ENCODE measurements at places on chromosomes 6 and 20.

DNA sequence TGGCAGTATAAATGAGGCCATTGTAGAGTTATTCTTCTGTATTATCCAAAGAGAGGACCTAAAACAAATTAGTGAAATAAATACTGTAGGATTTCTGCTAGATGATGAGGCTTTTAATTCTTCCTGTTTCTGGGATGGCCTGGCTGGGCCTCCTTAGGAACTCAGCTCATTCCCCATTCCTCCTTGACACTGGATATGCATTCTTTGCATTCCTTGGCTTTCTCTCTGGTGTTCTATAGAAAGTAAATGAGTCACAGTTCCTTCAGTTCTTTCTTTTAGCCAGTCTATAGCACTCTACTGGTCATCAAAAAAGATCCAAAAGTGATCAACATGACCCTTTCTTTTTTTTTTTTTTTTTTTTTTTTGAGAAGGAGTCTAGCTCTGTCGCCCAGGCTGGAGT lies 8.6 kb downstream of the OR10C1 start:
- no peak for DNase-seq

GRCh38 chr20:52953020-52953419 lies 19.1 kb upstream of the TSHZ2 start:
- no peak for DNase-seq

- no peak for DNase-seq
Measured at GRCh38 chr6:35727231-35727934, 9.4 kb upstream of the ARMC12 start.

- no peak for DNase-seq
Measured at GRCh38 chr6:137490961-137491360, 3.2 kb downstream of the OLIG3 start.

DNA sequence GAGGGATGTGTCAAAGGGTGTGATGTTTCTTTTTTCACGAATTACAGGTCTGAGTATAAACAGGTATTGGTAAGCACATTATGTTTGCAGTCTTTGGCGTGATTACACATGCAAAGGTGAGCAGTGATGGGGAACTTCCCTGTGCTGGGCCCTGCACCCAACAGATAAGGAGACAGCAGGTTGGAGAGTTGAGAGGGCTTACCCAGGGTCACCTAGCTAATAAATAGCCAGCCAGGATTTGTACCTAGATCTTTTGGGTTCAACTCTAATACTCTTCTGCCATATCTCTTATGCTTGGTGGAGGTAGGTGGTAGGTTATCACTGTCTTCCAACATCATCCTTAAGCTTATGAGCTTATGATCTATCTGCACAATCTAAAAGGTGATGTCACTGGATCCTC lies 46.5 kb downstream of the AFG1L start:
- DNase-seq: no peak

GRCh38 chr6:95784869-95785268 lies 207.5 kb downstream of the MANEA start:
- no peak for DNase-seq

- DNase-seq: no peak
Measured at GRCh38 chr20:4335722-4336121, 320.4 kb upstream of the RNF24 start.

- DNase-seq: no peak
Measured at GRCh38 chr6:19906171-19906570, 69.0 kb downstream of the ID4 start.

- no peak for DNase-seq
Measured at GRCh38 chr6:143747347-143747842, 69.6 kb downstream of the PHACTR2 start.

DNA sequence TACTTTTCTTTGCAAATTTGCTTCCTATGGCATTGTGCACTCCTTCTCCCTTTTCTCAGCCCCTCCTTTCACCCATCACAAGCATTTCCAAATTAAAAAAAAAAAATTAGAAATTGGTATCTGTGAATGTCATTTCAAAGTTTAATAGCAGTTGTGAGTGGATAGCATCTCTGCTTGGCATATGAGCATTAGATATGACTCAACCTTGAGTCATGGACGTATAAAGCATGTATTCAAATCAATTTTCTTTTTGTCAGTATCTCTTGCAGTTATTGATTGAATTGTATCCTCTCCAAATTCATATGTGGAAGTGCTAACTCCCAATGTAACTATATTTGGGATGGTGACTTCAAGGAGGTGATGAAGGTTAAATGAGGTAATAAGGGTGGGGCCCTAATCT lies 60.1 kb upstream of the MAP3K7 start:
- no peak for DNase-seq

- DNase-seq: no peak
Measured at GRCh38 chr6:155412335-155412734, 43.3 kb downstream of the NOX3 start.

DNA sequence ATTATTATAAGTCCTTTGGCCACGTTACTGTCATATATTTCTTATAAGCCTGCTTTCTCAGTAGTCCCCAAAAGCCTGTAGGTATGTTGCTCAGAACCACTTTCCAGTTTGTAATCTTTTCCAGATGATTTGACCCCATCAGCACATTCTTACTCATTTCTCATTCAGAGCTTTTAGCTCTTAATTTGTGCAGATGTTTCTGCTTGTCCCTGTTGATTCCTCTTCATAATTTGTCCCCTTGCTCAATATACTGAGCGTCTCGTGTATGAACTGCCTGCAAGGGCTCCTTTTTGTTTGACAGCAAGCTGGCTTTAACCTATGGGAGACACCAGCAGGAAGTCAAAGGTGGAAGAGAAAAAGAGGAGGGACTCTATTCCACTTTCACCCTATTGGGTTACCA lies 733.8 kb upstream of the GJE1 start:
- DNase-seq: no peak

DNA sequence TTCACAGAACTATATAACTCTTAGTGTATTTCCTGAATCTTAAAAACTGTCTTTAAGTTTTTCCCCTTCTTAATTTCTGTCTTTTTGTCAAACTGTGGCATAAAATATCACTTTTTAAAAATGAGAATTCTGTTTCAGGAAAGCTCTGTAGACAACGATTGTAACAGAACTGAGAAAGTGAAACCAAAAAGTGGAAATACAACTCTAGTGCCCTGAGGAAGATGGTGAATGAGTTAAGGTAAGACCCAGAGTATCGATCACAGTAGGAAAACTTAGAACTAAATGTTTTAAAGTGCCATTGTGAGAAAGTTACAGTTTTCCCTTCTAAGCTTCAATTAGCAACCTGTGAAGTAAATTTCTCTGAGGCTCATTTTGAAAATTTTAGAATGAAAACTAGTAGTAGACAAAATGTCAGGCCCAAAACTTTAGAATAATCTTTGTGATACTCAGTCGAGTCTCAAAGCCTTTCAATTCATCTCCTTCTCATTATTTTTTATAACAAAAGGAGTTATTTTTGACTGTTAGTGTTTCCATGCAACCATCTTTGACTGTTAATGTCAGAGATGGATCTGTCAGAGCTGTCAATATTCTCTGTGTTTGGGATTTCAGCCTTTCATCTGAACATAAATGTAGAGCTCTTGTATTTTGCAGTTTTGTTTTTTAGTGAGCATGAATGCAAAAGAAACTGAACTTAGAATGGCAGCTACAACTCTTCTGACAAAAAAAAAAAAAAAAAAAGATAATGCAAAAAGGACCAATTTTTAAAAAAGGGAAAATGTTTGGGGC lies 19.0 kb upstream of the TRDN start:
- DNase-seq: no peak

GRCh38 chr6:56764081-56764566 lies 121.4 kb upstream of the DST start:
- DNase-seq: no peak

GRCh38 chr6:37709932-37710555 lies 12.4 kb upstream of the MDGA1 start:
- no peak for DNase-seq

DNA sequence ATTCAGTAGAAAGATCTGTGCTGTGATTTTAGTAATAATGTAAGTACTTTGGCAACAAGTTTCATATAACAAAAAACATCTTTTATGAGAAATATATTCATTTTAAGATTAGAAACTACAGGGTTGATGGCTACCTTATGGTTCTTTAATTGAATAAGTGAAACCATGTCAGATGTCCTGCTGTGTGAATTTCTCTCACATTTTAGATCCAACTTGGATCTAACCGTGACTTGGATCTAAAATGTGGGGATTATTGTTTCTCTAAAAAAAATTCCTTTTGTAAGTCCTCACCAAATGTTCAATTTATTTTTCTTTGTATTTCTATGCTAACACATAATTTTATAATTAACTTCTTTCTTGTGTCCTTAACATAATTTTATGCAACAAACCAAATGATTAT lies 30.4 kb downstream of the ZC2HC1B start:
- no peak for DNase-seq

GRCh38 chr6:119162134-119162775 lies 83.8 kb upstream of the FAM184A start:
- no peak for DNase-seq

DNA sequence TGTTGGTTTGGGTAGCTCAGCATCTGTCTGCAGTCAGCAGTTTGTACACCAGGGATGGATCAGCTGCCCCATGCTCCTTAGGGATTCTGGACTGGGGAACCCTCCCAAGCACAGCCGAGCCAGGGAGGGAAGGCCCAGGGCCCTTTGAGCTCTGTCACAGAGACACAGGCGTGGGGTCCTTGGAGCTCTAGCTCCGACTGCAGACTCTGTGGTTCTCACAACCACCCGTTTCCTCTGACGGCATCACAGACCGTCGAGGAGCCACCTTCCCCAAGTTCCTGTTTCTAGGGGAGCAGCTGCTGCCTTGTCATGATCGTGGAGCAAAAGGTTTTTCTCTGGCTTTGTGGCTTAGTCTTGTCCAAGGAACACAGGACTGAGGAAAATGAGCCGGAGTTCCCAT lies at the start of gene SLA2:
TSS of gene SLA2 (minus strand) at position 199 of the 400 bp plus-strand sequence. CDS start 4,861 bp downstream, outside the sequence.
- no peak for DNase-seq

- DNase-seq: peak; percentile 5
Measured at GRCh38 chr20:36394340-36394965, 88.3 kb downstream of the DLGAP4 start.

GRCh38 chr6:34532230-34532629 lies 23.9 kb downstream of the SPDEF start:
- DNase-seq: no peak

GRCh38 chr6:30364591-30364990 lies 19.6 kb downstream of the RPP21 start:
- DNase-seq: no peak

GRCh38 chr6:654136-654535 lies 2.8 kb downstream of the HUS1B start:
- no peak for DNase-seq

- DNase-seq: no peak
Measured at GRCh38 chr6:6002848-6003620, 3.7 kb downstream of the NRN1 start.

DNA sequence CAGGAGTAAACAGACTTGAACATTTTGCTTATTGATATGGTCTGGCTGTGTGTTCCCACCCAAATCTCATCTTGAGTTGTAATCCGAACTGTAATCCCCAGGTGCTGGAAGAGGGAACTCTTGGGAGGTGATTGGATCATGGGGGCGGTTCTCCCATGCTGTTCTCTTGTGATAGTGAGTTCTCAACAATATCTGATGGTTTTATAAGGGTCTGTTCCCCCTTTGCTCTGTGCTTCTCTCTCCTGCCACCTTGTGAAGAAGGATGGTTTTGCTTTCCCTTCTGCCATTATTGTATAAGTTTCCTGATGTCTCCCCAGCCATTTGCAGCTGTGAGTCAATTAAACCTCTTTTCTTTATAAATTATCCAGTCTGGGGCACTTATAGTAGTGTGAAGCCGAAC lies 40.0 kb downstream of the MYLIP start:
- DNase-seq: no peak

GRCh38 chr20:23125159-23125558 lies 39.0 kb upstream of the CD93 start:
- no peak for DNase-seq

GRCh38 chr6:121971931-121972335 lies 427.5 kb upstream of the HSF2 start:
- no peak for DNase-seq

GRCh38 chr6:89082486-89082891 lies 1.9 kb downstream of the PNRC1 start:
- DNase-seq: no peak

DNA sequence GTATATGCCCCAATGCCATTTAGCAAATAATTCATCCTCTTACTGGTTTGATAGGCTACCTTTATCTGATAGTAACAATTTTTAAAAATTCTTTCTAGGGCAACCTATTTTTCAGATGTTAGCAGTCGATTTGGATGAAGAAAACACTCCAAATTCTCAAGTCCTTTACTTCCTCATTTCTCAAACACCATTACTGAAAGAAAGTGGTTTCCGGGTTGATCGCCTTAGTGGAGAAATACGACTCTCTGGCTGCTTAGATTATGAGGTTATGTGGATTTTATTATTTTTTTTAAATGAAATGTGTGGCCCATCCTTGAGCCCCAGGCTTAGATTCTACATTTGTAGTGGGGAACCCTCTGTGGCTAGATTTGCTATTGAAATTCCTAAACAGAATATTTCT lies 26.3 kb downstream of the CDH26 start:
- DNase-seq: no peak

DNA sequence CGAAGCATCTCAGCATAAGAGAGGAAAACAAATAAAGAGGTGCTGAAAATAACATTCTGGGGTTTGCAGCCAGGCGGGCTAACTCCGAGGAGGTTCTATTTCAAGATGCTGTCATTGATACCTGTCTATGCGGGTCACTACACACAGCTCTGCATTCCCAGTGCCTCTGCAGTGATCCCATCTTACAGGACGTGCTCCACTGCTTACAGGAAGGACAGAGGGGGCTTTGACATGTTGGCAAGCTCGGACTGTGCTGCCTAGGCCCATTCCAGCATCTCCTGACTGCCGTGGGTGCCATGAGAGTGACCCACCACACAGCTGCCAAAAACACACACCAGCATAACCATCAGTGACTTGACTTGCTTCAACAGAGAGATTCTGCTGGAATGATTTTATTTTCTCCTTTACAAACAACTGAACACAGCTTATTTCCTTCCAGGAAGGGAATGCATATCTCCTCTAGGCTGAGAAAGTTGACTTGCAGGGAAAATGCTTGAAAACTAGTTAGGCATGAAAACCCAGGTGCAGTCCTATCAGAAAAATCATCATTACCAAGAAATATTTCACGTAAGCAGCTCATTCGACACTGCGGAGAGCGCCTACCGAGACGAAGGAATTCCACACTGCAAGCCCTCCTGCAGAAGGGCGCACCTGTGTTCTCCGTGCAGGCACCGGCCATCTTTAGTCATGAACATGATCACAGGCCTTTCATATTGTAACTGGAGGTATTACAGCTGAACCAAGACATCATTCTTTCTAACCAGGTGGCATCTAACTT lies 62.5 kb downstream of the RAMACL start:
- no peak for DNase-seq

GRCh38 chr6:158086054-158086503 lies 82.0 kb downstream of the SERAC1 start:
- DNase-seq: no peak
